ENCODE measurements at places on chromosomes 3 and 15.

DNA sequence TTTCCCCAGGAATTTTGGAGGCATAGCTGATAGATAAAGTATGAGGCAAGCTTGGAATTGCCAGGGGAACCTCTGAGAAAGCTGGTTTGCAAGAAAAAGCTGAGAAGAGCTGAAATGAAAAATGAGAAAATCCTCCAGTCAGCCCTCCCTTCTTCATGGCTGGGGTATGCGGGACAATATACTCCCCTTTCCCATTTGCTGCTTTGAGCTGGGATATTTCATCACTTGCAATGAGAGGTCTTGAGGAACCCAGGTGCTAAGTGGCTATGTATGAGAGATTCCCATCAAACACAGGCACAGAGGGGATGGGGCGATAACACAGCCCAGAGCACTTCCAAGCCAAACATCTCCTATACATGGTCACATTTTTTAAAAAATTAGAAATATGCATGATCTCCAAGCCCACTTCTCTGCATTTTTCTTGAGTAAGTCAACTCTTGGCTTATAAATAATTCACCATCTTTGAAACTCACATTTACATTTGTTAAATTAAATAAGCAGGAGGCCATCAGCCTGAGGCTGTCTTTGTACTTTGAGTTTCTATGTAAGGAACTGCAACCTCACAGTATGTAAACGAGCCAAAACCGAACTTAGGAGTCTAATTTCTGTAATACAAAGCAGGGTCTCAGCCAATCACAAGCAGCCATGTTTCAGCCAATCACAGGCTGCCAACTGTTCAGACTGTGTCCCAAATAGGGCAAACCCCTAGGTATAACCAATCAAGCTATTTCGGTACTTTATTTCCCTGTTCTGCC lies 983.6 kb upstream of the NR2F2 start:
- no peak for DNase-seq

DNA sequence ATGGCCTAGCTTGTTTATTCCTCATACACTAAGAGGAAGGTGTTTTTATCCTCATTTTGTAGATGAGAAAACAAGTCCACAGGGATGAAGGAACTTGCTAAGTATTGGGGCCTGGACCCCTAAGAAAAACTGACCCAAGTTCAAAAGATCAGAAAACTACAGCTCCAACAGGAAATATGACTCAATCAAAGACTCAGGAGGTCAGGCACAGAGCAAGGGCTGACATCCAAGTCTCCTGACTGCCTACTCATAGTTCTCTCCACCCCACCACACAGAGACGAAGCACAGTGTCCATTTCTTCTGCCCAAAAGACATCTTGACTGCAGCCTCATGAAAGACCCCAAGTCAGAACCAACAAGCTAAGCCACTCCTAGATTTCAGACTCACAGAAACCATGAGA lies 26.9 kb upstream of the TPM1 start:
- no peak for DNase-seq

DNA sequence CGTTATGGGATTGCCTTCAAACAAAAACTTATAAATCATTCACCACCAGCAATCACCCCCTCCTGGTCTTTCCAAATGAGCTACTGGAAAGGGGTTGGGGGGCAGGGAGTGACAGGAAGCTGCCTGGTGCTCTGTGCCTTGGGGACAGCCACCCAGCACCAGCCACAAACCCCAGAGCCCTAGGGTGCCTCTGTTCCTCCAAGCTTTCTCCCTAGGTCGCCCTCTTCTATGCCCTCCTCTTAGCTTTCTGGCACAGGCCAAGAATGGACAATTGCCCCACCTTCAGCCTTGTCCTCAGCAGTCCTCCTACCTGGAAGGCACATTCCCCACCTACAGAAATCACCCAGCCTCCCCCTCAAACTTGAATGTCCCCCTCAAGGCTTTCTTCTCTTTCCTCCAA lies 3.3 kb downstream of the OXTR start:
- no peak for DNase-seq

- DNase-seq, result no peak
Measured at GRCh38 chr3:176840641-176841286, 356.5 kb downstream of the TBL1XR1 start.

- DNase-seq, result no peak
Measured at GRCh38 chr3:20052851-20053250, 12.6 kb downstream of the KAT2B start.

DNA sequence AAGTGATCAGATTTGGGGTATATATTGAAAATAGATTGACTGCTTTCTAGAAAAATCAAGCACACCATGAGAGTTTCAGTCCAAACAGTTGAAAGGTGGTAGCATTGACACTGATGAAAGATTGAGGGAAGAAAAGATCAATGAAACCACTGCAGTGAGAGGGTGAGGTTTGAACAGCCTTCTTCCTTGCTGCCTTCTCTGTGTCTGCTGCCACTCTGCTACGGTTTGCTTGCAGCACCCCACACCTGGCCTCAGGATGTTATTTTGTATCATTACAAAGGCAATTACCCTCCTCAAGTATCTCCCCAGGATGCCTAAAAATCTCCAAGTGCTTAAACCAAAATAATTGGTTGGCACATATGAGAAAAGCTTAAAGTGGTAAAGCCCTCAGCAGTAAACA lies 683.6 kb upstream of the ARPP21 start:
- DNase-seq, result no peak

Data from activated CD4-positive, CD25-positive, alpha-beta regulatory T cell treated with anti-CD3 and anti-CD28 coated beads, Interleukin-2, amount 50 U/mL, for 16 hours (primary cell).